NCI-H510A (cell line): ENCODE measurements at places on chromosomes 12 and 14.

DNA sequence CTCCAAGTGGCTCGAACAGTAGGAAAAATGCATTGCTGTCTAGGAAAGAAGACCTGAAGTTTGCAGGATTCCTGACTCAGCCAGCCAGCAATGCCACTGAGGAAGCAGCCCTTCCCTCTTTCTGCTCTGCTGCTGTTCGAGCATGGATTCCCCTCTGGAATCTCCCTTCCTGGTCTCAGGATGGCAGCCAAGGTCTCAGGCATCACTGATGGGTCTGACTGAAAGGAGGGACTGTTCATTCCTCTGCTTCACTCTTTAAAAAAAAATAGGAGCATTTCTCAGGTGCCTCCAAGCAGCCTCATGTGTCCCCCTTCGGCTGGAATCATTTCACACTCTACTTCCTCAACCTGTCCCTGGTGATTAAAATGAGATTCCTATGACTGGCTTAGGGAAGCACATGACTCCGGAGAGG, 62.4 kb downstream of the SLC15A4 start:
- no peak for DNase-seq

- no peak for DNase-seq
These were observed 199.3 kb upstream of the SLC16A7 start for GRCh38 chr12:59396519-59396918.

GRCh38 chr12:4243091-4243490, 30.5 kb upstream of the CCND2 start:
- no peak for DNase-seq

GRCh38 chr12:32533971-32534590, 134.7 kb downstream of the FGD4 start:
- no peak for DNase-seq

- DNase-seq: no peak
These were observed 5.2 kb downstream of the PPP1CC start for GRCh38 chr12:110737532-110737931.
